ENCODE measurements at places on chromosomes 3 and 15.

GRCh38 chr3:112043621-112044201 is 9.2 kb downstream of the TMPRSS7 start:
- no peak for DNase-seq

DNA sequence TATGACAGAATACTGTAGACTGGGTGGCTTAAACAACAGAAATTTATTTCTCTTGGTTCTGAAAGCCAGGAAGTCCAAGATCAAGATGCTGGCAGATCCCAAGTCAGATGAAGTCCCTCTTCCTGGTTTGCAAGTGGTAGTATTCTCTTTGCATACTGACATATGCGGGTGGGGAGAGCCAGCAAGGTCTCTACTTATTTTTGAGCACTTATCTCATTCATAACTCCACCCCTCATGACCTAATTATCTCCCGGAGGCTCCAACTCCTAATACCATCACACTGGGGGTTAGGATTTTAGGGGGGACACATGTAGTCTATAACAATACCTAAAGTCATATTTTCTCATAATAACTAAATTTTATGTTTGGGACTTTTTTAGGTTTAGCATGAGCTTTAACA is 65.3 kb downstream of the BLM start:
- no peak for DNase-seq

DNA sequence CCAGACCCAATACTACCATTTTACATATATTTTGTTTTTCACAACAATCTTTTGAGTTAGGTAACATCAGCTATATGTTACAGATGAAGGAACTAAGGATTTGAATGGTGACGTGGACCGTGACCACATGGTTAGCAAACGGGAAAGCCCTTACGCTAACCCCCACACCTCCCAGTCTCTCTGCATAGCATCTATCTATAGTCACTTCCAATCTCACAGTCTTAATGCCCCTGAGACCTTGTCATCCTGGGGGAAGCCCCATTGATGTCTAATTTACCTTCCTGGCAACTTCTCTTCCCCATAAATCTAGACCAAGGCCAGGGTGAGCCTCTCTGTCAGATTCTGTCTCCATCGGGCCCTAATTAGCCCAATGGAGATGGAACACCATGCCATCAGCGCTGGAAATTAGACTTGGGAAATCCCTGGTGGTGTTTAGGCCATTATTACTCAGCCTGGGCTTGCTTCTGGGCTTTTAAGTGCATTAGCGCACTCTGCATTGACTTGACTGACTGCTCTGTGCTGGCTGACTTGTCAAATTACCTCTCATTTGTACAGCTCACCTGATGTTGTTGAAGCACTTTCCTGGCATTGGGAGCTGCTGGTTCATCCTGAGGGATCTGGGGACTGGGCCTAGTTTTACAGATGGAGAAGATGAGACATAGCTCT is 34.0 kb upstream of the SH3GL3 start:
- no peak for DNase-seq

DNA sequence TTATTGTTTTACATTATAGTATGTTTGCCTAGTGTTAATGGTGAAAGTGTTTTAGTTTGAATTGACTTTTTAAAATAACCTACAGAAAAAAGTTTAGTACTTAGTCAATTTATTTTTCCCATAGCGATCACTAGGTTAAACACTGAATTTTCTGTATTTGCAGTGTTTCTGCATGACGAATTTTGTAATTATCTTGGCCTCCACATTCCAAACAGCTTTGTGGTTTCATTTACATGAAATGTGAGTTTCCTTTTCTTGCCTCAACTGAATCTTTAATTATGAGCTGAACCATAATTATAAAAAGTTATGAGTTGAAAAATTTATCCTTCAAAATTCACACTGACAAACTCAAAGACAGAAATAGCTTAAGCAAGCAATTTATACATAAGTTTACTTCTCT is 235.5 kb downstream of the CTNNB1 start:
- no peak for DNase-seq

- no peak for DNase-seq
These were observed 634.8 kb downstream of the MECOM start for GRCh38 chr3:169028716-169029115.

DNA sequence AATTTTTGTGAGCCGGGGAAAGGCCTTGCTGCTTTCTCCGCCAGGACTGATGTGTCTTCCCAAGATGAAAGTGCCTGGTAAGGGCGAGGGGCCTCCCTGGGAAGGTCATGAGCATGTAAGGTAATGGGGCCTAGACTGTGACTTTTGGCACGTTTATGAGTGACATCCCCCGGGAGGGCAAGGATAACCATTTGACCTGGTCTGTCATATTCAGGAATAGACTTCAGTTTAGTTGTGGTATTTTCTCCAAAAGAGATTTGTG is 631 bp upstream of the CNBP start:
- no peak for DNase-seq

DNA sequence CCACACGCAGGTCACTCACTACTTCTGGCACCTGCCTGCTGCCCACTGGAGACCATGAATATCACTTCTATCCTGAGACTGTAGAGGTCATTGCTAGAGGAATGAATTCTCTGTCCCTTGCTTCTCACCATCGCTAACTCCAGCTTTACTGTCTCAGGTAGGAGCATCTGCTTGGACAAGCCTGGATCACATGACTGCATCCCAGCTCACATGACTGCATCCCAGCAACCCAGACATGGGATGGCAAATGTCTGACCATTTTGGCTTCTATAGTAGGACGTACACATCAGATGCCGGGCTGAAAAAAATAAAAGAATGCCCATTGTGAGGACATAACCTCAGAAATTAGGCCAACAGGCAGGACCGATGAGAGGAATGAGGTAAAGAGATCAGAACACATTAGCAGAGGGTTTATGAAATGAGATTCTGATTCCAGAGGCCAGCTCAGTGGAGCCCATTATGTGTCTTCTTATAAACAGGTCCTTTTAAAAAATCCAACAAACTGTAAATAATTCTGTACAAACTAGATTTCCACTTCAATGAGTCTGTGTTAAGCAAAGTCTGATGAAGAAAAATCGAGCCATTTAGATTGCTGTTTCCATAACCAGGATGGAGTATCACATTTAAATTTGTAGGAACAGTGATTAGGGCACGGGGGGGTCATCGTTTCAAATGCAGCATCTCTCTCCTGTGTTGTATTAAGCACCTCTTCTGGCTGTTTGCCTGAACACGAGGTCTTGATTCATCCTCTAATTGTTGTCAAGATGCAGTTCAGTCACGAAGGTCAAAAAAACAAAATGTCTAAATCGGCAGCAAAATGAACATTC is 126.7 kb downstream of the MTHFS start:
- DNase-seq, result no peak

GRCh38 chr3:99126316-99126715 is 224.8 kb upstream of the DCBLD2 start:
- no peak for DNase-seq

DNA sequence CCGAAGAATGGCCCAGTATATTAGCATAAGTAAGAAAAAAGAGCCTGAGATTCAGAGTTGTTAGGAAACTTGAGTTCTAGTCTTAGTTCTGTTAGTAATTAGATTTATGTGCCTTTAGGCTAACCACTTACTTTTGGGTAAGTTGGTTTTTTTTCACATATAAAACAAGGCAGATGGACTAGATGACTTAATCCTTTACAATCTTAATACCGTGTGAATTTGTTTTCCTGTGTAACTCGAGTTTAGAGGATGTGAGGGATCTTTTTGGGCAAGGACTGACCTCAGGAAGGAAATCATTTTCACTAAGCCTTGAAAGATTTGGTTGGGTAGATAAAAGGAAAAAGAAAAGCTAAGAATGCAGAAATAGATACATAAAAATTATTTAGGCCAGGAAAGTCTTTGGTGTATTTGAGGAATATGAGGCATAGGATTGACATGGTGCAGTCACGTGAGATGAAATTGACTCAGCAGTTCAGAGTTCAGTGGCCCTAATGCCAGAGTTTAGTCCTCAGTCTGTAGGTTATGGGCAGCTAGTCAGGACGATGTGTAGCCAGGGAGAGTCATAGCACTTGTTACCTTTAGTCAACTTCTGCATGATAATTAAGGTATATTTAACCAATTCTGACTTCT is 34.6 kb downstream of the PAK2 start:
- no peak for DNase-seq

GRCh38 chr3:49840388-49840787 is 16.0 kb downstream of the TRAIP start:
- no peak for DNase-seq

- no peak for DNase-seq
These were observed 1.3 kb downstream of the GATM start for GRCh38 chr15:45376967-45377608.

- no peak for DNase-seq
These were observed 187.1 kb downstream of the PDE8A start for GRCh38 chr15:85168642-85169173.

- no peak for DNase-seq
These were observed 17.8 kb downstream of the PRICKLE2 start for GRCh38 chr3:64207289-64208080.

- no peak for DNase-seq
These were observed 193.6 kb downstream of the CLSTN2 start for GRCh38 chr3:140128631-140129030.

- no peak for DNase-seq
These were observed 294.7 kb upstream of the CCDC54 start for GRCh38 chr3:107082527-107082926.

GRCh38 chr3:68256635-68257223 is 602.3 kb upstream of the SUCLG2 start:
- DNase-seq, result no peak

DNA sequence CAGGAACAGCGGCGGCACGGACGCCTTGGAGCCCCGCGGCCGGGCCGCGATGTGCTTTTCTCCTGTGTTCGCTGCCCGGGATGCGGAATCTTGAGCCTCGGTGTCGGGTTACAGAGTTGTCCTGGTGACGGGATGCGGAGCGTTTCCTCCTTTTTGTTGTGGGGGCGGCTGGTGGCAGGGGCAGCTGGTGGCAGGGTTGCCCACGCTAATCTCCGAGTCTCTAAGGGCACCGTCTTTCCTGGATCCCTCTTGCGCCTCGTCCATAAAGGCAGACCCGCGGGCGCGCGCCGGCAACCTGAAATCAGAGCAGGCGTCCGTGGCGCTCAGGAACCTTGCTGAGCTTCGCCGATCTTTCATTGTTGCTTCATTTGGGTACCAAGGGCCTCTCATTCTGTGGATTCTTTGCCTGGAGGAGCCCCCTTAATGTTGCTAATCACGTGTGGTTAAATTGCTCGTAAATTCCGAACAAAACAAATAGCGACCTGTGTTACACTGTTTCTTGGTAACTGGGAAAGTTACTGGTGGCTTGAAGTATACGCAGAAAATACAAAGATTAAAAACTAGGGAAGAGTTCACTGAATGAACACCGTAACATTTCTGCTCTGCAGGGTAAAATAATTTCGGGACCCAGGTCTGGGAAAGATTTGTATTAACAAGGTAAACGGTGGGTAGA is 844 bp upstream of the PFN2 start:
- DNase-seq, result peak; percentile 39

- DNase-seq, result no peak
These were observed 510.0 kb upstream of the ALCAM start for GRCh38 chr3:104856741-104857140.

- DNase-seq, result no peak
These were observed 42.0 kb upstream of the ATP10A start for GRCh38 chr15:25905140-25905539.

DNA sequence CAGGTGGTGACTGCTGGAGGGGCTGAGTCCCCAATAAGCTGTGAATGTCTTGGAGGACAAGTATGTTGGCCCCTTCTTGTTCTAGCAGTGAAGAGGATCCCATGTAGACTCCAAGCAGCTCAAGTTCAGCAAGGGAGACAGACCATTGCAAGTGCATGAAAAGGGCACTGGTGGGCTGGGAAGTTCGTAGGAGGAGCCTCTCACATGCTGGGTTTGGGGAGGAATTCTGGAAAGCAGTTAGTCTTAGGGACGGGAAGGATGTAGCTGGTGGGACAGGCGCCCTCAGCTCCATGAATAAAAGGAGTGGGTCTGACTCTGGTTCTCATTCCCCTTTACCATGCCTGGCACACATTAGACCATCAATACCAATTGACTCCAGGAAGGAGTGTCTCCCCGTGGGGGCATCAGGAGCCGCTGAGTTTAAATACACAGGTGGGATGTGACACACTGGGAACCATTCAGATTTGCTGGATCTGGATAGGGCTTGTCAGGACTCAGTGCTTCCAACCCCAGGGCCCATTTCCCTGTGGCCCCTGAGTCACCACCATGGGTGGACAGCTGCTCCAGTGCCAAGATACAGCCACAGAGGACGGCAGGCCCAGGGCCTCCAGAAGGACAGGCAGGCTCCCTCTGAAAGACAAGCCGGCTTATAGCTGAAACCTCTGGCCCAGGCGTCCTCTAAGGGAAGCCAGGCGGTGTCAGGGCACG is 552 bp upstream of the XYLB start:
- no peak for DNase-seq

DNA sequence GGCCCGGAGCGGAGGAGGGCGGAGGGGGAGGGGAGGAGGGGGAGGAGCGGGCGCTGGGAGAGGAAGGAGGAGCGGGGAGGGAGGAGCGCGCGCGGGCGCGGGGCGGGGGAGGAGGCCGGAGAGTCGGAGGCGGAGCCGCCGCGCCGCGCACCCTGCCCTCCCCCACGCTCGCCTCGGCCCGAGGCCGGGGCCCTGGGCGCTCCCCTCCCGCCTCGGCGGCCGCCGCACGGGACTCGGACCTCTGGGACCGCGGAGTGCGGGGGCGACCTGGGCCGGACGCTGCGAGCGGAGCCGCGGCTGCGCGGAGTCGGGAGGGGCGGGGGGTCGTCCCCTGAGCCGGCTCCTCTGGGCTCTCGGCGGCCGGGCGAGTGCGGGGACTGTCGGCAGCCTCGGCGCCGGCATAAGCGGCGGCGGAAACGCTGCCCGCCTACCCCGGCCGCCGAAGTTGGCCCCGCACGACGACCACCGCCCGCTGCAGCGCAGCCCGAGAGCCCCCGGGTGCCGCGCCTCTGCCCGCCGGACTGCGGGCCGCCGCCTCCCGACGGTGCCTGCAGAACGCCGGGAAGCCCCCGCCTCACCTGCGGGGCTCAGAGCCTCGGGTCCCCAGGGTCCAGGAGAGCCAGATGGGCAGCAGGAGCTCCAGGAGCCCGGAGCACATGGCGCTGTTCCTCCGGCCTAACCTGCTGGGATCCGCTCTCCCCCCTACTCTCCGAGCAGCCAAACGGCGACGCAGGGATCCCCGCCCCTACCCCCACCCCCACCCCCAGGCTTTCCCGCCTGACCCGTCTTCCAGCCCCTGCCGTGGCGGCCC is 406 bp upstream of the GABRB3 start:
- DNase-seq, result no peak
